Stimulated activated naive CD8-positive, alpha-beta T cell treated with anti-CD3 and anti-CD28 coated beads, Interleukin-15, Interleukin-2, amounts not matched to agents 100 U/mL and 50 U/mL, for 24 hours (primary cell): ENCODE measurements at places on chromosomes 5 and 9.

DNA sequence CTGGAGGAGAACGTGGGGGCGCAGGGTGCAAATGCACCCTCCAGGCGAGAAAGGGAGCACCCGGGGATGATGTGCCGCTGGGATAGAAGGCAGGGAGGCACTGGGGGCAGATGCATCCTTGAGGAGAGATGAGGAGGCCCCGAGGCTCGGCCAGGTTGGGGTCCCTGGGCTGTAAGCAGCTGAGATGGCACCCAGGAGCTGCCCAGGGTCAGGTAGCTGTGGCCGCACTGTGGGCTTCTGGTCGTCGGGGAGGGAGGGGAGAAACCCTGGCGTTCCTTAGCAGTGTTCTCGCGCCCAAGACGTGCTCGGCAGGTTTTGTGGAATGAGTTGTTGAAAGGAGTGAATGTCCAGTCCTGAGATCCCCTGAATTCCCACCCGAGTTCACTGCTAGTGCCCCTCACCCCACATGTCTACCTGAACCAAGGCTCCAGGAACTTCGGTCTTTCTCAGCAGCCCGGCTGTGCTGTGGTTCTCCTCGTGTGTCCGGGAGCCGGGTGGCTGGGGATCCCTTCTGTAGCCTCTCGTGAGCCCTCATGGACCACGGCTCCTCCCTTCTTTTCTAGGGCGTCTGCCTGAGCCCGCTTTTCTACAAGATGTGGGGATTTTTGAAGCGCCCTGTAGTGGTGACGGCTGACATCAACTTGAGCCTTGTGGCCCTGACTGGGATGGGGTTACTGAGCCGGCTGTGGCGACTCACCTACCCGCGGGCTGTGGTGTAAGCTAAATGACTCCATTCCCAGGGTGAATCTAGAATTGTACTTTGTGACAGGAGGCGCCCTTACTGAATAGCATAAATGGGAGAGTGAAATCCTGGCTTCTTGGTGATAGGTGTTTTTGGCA is 1.1 kb downstream of the POMT1 start:
- DNase-seq = peak; percentile 79

GRCh38 chr5:112776301-112776856 is 38.7 kb downstream of the APC start:
- DNase-seq = no peak

- DNase-seq = no peak
Measured at GRCh38 chr5:11062397-11062796, 301.4 kb upstream of the DAP start.

DNA sequence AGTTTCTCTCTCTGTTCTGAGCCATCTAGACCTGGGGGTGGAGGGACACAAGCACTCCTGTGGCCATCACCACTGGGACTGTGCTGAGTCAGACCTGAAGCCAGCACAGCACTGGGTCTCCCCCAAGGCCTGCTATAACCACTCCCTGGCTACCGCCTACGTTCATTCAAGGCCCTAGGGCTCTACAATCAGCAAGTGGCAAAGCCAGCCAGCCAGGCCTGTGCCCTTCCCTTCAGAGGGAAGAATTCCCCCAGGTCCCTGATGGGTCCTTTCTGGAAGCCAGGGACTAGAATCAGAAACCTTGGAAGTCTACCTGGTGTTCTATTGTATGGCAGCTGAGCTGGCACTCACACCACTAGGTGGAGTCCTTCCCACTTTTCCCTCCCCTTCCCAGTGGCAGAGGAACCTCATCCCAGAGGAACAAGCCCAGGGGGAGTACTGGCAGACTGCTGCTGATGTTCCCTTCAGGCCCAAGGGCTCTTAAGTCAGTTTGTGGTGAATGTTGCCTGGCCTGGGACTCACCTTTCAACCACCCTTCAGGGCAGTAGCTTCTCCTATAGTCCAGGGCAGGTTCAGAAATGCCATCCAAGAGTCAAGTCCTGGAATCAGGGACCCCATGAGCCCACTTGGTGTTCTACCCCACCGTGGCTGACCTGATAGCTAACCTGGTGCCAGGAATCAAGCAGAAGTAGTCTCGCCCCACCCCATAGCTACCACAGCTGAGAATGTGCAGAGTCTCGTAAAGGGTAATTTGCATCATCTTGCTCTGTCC is 20.0 kb downstream of the JMY start:
- DNase-seq = peak; percentile 28

DNA sequence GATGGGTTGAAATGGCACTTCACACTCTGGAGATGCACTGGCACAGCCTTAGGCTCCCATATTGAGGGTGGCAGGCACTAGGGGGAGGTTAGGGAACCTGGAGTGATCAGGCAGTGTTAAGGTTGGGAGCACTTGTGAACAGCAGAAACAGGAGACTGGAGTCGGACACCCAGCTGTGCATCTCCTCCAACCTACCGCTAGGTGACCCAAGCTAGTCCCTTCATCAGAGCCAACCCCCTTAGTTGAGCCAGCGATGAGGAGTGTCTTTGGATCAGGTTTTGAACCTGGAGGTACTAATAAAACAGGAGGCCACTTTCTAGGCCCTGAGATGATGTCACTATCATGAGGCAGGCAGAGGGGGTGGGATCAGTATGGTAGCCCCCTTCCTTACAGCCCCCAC is 1.7 kb downstream of the ACTL7B start:
- no peak for DNase-seq

GRCh38 chr9:133521122-133522072 is 3.4 kb downstream of the MYMK start:
- DNase-seq = no peak

GRCh38 chr9:83625178-83625577 is 2.2 kb downstream of the IDNK start:
- no peak for DNase-seq

- DNase-seq = no peak
Measured at GRCh38 chr9:87648606-87649005, 77.3 kb upstream of the CTSL start.

GRCh38 chr5:87393331-87393730 is 19.4 kb downstream of the CCNH start:
- DNase-seq = no peak

- DNase-seq = no peak
Measured at GRCh38 chr9:112884721-112885120, 6.0 kb downstream of the SLC46A2 start.

- DNase-seq = no peak
Measured at GRCh38 chr9:92404042-92404836, at the start of gene OGN. Gene OGN (minus strand): TSS chr9:92404578. CDS start chr9:92403407, 1,171 bp downstream.

DNA sequence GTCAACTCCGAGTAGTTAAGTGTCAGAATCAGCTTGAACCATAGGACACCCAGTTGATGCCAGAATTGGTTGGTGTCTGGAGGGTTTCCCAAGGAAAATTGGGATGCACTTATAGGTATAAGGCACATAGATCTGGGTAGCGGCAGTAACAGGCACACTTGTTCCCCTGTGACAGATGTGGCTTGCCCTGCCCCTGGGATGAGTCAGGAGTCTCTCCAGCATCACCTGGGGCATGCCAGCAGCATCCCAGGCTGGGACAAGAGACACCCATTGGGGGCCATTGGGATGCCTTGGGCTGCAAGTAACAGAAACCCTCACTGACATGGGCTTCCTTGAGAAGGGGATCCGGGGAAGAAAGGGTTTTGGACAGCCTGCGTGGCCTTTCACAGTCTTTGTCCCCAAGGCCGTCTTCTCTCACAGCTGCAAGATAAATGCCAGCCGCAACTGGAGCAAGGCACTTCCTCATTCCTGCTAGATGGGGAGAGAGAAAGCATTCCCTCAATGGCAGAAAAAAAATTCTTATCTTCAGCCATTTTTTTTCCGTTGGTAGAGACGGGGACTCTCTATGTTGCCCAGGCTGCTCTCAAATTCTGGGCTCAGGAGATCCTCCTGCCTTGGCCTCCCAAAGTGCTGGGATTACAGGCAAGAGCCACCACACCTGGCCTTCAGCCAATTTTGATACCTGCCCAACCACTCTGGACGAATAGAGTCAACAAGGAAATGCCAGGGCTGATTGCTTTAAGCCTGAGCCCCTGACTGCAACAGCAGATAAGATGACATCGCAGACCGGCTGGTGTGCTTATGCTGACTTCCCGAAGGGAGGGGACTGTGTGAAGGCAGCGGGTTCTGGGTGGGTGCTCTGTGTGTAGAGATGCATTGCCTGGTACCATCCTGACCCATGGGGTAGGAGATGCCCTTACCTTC is 13.3 kb upstream of the RNF130 start:
- DNase-seq = no peak

DNA sequence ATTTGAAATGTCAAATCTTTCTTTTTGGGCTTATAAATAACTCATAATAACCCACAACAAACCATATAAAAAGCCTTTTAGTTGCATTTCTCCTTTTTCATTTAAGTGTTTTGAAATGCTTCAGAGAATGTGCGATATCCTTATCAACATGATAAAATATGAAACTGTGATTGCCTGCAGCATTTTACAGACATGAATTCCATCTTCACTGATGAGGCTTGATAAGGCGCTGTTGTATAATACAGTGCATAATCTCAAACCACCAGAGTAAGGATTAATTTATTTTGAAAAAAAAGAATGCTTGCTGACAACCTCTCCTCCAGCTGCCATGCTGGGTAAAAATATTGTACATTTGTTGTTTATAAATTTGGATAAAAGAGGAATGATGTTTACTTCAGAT is 216.8 kb downstream of the PBX3 start:
- no peak for DNase-seq

DNA sequence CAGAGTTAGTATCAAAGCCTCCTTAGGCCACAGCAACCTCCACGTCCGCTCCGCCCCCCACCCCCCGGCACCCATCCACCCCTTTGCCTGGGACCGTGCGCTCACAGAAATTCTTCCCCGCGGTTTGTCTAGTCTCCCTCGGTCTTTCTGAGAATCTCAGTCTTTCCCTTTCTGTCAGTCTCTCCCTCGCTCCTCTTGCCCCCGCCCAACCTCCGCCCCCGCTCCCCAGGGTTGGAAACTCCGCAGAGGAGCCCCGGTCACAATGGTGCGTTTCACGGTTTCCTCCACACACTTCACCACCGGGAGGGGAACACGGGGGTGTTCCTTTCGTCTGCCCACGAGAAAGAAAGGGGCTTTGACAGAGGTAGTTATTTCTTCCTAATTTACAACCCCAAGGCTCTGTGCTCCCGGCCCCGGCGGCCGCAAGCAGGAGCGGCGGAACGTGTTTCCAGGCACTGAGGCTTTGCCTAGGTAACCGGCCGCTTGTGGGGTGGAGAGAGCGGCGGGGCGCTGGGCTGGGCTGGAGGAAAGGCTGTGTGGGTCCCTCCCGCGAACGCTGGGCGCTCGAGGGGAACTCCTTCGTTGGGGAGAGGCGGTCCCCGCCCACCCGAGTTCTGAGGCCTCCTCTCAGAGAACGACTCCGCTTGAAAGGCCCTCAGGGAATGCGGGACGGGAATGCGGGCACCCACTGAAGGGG is 2.1 kb downstream of the NR4A3 start:
- peak; percentile 91 for DNase-seq

DNA sequence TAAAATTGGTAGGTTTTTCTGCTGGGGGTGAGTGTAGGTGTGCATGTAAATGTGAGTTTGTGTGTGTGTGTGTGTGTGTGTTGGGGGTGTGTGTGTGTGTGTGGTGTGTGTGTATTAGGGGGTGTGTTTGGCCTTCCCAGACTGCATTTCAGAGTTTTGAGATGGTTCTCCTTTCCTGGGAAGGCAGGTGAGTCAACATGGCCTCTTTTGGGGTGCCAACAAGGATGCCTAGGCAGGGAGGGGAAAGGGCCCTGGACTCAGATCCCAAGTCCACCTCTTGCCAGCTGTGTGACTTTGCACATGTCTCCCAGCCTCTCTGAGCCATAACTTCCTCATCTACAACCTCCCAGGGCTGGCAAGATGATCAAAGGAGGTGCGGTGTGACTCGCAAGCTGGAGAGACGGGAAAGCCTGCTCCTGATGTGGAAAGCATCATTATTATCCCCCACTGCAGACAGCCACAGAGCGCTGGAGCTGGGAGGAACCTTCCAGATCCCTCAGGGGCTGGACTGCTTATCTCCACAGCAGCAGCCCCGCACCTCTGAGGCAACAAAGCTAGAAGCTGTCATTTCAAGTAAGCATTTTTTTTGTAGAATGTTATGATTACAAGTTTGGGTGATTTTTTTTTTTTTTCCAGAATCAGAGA is 63.5 kb upstream of the TBC1D2 start:
- no peak for DNase-seq
